GM19239 (cell line): ENCODE measurements at places on chromosomes 7 and 10.
A peak's percentile ranks its signal among the peaks of the same experiment; 100 is the strongest.

- DNase-seq: no peak
Observed at GRCh38 chr7:5350600-5351385, 68.0 kb downstream of the SLC29A4 start.

- peak; percentile 9 for DNase-seq
Observed at GRCh38 chr10:77004917-77005564, 632.6 kb downstream of the KCNMA1 start.

GRCh38 chr7:123599766-123600165 is 1.9 kb upstream of the ASB15 start:
- no peak for DNase-seq

- no peak for DNase-seq
Observed at GRCh38 chr7:53191191-53191695, 155.8 kb downstream of the POM121L12 start.

DNA sequence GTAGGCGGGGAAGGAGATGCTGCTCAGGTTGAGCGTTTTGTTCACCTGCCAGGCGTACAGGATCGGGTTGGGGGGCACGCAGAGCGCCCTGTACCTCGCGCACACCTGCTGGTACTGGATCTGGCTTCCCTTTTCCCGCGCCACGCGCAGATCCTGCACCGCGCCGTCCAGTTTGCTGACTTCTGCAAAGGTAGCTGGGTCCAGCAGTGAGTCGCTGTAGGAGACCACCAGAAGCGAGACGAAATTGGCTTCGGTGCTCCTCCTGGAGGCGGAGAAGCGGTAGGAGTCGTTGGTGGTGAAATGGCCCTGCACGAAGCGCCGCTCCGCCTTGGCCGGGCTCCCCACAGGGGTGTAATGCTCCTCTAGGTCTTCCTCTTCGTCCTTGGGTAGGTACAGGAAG is 90.7 kb upstream of the RAB18 start:
- DNase-seq: no peak

- DNase-seq: no peak
Observed at GRCh38 chr10:124737221-124737620, 7.0 kb downstream of the FAM53B start.

GRCh38 chr10:95646160-95646559 is 10.4 kb downstream of the ALDH18A1 start:
- DNase-seq: no peak

DNA sequence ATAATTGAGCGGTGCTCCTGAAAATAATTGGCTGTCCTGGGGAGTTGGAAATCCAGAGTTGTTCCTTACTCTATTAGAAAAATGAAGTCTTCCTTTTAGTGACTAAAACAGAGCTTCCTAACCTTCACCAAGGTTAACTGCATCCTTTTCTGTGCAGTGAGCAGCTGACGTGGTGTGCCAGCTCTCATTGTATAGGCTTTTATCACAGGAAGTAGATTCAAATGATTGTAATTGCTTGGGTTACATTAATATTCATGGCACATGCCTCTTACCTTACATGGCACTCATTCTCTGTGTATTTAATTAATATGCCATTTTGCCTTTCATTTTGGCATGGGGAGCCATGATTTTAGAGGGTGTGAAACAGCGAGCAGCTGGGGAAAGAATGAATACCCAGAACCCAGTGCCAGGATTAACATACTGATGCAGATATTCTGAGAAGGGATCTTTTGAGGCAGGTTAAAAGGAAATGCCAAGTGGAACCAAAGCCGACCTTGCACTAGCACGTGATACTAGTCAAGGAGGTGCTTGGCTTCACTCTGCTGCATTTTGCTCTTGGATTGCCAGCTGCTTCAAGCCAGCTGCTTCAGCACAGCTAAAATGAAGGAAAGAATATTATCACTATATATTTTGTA is 115.3 kb downstream of the ST7 start:
- no peak for DNase-seq

- DNase-seq: no peak
Observed at GRCh38 chr10:71045204-71045809, 156.9 kb upstream of the PCBD1 start.

DNA sequence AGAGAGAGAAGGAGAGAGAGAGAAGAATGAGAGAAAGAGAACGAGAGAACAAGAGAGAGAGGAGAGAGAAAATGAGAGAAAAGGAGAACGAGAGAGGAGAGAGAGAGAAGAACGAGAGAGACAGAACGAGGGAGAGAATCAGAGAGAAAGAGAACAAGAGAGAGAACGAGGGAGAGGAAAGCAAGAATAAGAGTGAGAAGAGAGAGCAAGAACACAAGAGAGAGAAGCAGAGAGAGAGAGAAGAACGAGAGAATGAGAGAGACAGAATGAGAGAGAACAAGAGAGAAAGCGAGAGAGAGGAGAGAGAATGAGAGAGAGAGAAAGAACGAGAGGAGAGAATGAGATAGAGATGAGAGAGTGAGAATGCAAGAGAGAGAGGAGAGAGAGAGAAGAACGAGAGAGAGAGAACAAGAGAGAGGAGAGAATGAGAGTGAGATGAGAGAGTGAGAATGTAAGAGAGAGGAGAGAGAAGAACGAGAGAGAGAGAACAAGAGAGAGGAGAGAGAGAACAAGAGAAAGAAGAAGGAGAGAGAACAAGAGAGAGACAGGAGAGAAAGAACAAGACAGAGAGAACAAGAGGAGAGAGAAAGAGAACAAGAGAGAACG is 68.2 kb downstream of the ASB13 start:
- no peak for DNase-seq

GRCh38 chr7:76072243-76073148 is 24.6 kb downstream of the MDH2 start:
- DNase-seq: no peak

DNA sequence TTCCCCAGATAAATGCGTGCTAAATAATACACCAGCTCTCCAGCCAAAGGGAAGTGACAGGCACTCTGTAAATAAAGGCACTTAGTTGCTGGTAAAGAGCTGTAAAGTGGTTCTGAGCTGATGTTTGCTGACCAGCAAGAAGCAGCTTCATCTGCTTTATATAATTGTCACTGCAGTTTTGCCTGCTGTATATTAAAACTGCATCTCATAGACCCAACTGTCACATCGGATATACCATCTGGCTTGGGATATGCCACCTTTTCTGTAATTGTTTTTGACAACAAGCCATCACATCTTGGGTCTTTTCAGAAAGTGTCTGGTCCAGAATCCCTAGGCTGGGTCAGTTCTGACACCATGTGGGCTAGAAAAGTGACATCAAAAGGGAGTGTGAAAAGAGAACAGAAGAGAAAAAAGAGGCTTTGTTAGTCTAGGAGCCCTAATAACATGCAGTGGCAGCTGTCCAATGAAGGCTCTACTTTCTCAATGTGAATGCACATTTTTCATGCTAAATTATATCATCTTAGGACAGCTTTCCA is 697.6 kb downstream of the KCNMA1 start:
- no peak for DNase-seq

DNA sequence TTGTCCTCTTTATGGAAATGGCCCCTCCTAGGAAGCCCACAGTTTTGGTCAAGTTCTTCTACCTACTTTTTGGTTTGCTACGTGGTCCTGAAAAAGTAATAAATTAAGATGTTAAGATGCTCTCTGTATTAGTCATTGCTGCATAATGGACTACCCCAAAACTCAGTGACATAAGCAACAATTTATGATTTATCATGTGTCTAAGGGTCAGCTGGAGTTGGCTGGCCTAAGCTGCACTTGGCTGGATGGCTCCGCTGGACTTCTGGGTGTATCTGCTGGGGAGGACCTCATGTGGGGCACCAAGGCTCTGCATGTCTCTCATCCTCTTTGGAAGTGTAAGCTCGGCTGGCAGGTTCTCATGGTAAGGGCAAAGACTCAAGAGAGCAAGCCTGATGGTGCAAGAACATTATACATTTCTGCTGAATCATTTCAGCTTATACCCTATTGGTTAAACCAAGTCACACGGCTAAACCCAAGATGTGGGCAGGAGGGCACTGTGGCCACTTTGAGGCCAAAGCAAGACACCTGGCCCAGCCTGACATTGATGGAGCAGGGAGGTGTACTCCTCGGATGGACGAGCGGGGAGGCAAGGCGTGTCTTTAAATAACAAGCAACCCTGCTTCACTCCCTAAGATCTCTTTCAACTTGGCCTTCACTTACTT is 47.7 kb downstream of the TBXAS1 start:
- no peak for DNase-seq

- no peak for DNase-seq
Observed at GRCh38 chr10:75649466-75649865, 218.0 kb downstream of the LRMDA start.

DNA sequence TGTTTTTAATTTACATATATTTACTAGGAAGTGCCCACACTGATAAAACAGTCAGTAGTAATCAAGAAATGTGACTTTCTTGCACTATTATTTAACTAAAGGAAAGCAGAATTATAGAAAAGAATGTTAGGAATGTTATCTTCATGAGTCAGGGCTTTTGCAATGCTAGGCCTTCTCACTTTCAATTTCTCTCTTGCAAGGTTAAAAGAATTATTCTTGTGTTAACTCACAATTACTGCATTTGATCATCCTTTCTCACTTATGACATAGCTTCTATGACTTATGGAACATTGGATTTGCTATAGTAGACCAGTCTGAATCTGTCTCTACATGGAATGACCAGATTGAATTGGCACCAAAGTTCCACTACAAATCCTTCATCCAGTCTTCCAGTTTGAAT is 192.4 kb downstream of the SDK1 start:
- DNase-seq: no peak

DNA sequence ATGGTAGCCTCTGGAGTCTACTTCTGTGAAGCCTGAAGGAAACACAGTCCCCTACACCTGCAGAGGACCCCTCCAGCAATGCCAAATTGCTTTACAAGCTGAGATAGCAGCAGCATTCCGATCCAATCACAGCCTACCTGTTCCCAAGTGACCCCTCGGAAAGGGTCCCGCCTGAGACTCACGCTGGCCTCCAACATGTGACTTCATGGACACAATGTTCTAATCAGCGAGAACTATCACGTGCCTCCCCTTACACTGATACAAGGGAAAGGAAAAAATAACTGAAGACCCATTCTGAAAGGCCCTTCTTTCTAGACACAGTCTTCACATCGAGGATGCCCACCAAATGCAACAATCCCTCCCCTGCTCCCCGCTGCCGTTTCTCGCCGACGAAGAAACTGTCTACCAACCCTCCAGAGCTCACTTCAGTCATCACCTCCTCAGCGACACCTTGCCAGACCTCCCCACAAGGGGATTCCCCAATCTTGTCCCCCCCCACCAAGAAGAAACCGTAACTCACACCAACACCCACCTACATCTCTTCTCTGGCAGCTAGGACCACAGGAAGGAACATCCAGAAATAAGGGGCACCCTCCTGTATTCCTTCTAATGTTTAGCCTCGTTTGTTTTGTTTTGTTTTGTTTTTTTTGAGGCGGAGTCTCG is 1.8 kb downstream of the SNX8 start:
- DNase-seq: peak; percentile 59

- no peak for DNase-seq
Observed at GRCh38 chr10:99443500-99443899, 13.1 kb upstream of the GOT1 start.

GRCh38 chr10:110208614-110209453 is 1.4 kb downstream of the MXI1 start:
- DNase-seq: peak; percentile 40

GRCh38 chr7:158064631-158065030 is 523.0 kb downstream of the PTPRN2 start:
- no peak for DNase-seq

DNA sequence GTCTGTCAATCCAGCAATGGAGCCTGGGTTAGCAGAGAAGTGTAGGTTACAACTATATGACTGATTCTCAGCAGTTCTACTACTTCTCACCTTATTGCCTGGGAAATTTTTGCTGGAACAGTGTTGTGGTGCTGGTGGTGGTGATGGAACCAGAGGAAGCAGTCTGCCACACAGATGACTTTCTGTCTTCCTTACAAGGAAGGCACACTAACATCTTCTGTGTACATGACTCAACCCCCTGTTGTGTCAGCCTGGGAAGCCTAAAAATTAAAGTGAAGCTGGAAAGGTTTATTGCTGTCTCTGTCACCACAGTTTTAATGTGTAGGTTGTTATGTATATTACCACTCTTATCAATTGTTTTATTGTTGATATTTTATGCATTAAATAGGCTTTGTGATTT is 40.3 kb downstream of the ANKRD7 start:
- DNase-seq: no peak

GRCh38 chr7:82156168-82156567 is 287.4 kb downstream of the CACNA2D1 start:
- no peak for DNase-seq

- DNase-seq: no peak
Observed at GRCh38 chr7:47132471-47132870, 449.4 kb downstream of the TNS3 start.

DNA sequence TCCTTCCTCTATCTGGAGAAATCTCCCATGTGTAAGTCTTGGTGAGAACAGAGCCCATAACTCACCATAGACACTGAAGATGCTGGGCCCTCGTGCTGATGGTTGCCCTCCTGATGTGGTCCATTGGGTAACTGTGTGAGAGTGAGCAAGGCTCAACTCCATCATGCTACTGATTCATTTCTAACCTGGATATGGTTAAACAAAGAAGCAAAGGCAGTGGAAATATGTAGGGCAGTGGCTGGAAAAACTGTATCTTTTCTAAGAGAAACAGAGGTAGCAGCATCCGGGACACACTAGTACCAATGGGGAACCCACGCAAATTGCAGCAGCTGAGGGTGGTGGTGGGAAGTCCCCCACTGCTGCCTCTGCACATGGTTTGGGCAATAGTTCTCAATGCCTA is 221.7 kb downstream of the KLF6 start:
- DNase-seq: no peak

DNA sequence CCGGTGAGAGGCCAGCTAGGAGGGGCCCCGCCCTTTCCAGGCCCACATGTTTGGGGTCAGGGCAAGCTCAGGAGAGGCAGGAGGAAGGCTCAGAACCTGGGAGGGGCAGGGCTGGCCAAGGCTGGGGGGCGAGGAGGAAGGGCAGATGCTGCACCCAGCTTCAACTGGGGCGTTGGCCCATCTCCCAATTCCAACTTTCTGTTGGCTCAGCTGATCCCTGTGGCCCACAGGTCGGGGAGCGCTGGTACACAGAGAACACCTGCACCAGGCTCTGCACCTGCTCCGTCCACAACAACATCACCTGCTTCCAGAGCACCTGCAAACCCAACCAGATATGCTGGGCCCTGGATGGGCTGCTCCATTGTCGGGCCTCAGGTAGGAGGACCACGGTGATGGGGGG is 40.1 kb downstream of the ZAN start:
- DNase-seq: no peak

- DNase-seq: no peak
Observed at GRCh38 chr7:30034501-30034900, 6.3 kb downstream of the PLEKHA8 start.

- DNase-seq: no peak
Observed at GRCh38 chr7:33841705-33842129, 63.6 kb upstream of the BMPER start.
